ENCODE measurements at places on chromosomes 2 and 18.

DNA sequence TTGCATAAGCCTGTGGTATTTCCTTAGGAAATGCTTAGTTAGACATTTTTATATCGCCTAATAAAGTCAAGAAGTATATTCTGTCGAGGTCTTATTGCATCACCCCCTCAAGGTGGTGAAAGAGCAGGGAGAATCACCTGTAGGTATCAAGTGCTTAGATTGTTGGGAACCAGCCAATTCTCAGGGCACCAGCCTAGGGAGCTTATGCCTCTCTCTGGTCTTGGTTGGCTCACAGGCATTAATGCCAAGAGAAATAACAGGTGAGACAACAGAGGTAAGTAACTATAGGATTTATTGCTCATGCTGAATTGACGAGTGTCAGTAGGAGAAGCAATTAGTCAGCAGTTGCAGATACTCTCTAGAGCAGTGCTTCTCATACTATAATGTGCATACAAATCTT is 663.3 kb upstream of the ZNF804A start:
- no peak for DNase-seq

DNA sequence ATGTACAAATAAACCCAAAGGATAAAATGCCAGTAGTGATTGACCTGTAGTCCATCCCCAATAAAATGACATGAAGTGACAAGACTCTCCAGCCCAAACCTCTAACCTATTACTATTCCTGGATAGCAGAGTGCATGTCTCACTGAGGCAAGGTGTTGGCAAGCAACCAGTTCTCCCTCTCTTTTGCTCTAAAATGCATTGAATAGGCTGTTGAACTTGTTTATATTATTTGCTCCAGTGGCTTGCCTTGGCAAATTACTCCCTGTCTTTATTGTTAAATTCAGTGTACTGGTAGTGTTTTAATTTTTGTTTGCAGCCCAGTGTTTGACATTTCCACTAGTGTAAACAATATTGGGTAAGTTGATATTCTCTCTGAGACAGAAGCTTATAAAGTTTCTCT is 70.5 kb downstream of the CSRNP3 start:
- DNase-seq, result no peak

DNA sequence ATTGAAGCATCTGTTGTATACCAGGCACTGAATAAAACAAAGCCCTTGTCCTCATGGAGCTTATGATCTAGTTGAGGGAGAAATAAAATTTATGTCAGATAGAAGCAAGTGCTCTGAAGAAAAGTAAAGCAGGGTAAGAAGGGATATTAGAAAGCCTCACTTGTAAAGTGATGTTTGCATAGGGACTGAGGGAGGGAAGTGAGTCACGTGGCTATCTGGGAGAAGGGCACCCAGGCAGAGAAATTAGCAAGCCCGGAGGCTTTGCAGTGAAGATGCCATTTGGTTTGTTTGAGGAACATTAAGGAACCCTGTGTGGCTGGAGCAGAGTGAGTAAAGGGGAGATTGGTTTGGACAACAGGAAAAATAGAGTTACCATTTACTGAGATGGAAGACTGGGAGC is 52.1 kb downstream of the RBBP8 start:
- no peak for DNase-seq

GRCh38 chr2:177171418-177171865 is 41.2 kb upstream of the HNRNPA3 start:
- no peak for DNase-seq

Data from stimulated activated CD8-positive, alpha-beta memory T cell treated with anti-CD3 and anti-CD28 coated beads, Interleukin-15, amount 100 ng/mL, for 24 hours (primary cell).